Uterus (tissue), 4 donors: ENCODE measurements at places on chromosomes 13 and 19. TPM values are rescaled to one million over a fixed set of nuclear protein-coding genes. Genes with fewer than 3 reads are reported as not detected.
A peak's percentile ranks its signal among the peaks of the same experiment; 100 is the strongest.

The ZSCAN18 gene
- total RNA-seq = 51.5 TPM

The LIN37 gene
- total RNA-seq = 6.8 TPM

The GRIN3B gene
- not detected for total RNA-seq

The SULT2B1 gene
- not detected for total RNA-seq

The NOTCH3 gene
- 152 TPM for total RNA-seq

The CGB2 gene
- not detected for total RNA-seq

The ATP8A2 gene
- total RNA-seq = not detected

The PIBF1 gene
- 47.3 TPM for total RNA-seq

The ZNF134 gene
- 1.5 TPM for total RNA-seq

DNA sequence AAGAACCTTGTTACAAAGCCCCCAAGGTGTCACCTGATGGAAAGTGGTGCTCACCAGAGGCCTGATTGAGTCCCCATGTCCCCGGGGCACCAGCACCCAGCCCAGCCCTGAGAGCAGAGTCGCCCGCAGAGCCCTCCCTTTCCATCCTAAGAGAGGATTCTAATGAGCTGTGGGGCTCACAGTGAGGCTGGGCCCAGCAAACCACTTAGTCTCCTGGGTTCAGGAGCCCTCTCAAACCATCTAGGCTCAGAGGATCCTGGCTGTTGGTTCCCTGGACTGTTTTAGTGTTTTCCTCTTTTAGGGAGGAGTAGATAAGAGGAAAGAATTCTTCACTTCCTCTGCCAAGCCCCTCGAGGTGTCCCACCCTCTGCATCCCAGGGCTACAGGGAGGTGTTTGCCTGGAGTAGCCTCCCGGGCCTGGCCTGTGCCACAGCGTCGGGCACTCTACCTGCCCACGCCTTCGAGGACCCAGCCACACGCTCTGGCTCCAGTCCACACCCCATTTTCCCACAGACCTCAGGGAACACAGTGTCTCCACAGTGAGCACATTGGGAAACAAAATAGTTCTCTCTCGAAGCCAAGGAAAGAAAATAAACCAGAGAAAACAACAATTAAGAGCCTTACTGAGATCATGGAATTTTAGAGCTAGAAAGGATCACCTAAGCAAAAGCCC is 34.4 kb downstream of the DHRS12 start:
- H3K36me3 ChIP-seq = no peaks in the 10 kb centered on the region
- H3K27me3 ChIP-seq = no peaks in the 10 kb centered on the region
- H3K27ac ChIP-seq = peak overlapping the region; percentile 96
- H3K4me3 ChIP-seq = no peak overlapping the region

DNA sequence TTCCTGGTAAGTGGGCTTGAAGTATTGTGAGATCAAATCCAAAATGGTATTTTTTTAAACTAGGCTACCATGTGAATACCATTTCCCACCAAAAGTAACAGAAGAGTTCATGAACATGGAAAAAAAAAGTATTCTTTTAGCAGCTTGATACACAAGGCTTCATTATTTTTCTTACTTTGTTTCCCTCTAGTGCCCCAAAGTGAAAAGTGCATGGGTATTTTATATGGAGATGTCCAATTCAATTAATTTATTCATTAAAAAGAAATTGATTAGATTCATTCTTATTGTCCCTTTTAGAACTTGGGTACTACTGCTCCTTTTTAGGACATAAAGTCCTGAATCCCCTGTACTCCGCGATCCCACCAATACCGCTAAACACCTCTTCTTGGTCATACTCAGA is 28.6 kb upstream of the SCEL start:
- no peak for DNase-seq
- H3K4me3 ChIP-seq = no peak overlapping the region
- H3K4me1 ChIP-seq = peaks cover 3% of the 10 kb centered on the region
- no peak overlapping the region for H3K27ac ChIP-seq
- H3K27me3 ChIP-seq = no peaks in the 10 kb centered on the region

- H3K4me3 ChIP-seq = no peak overlapping the region
- peak overlapping the region; percentile 94 for H3K27ac ChIP-seq
- DNase-seq = peak; percentile 78
- peaks cover 7% of the 10 kb centered on the region for H3K4me1 ChIP-seq
- H3K27me3 ChIP-seq = no peaks in the 10 kb centered on the region
- no peaks in the 10 kb centered on the region for H3K36me3 ChIP-seq
Observed at GRCh38 chr19:44745341-44745831, 3.1 kb upstream of the BCL3 start.

- H3K27ac ChIP-seq = no peak overlapping the region
- DNase-seq = no peak
- H3K4me3 ChIP-seq = no peak overlapping the region
- no peaks in the 10 kb centered on the region for H3K27me3 ChIP-seq
Observed at GRCh38 chr13:43111559-43112400, 88.4 kb downstream of the DNAJC15 start.

DNA sequence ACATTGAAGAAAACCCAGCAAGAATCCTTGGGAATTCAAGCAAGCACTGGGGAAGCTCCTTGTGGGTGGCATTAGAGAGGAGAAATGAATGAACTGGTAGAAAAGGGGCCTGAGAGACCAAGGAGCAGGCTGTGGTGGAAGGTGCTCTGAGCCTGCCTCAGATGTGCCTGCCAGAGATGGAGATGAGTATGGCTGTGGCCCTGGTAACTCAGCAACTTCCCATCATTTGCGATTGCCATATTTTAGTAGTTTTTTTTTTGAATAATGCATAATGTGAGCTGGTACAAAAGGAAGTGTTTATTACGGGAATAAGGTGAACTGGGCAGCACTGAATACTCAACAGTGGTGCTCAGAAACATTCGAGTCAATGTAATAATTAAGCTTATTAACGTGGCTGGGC is 39.1 kb downstream of the ERICH6B start:
- H3K36me3 ChIP-seq = no peaks in the 10 kb centered on the region
- H3K27me3 ChIP-seq = no peaks in the 10 kb centered on the region
- H3K4me3 ChIP-seq = no peak overlapping the region

DNA sequence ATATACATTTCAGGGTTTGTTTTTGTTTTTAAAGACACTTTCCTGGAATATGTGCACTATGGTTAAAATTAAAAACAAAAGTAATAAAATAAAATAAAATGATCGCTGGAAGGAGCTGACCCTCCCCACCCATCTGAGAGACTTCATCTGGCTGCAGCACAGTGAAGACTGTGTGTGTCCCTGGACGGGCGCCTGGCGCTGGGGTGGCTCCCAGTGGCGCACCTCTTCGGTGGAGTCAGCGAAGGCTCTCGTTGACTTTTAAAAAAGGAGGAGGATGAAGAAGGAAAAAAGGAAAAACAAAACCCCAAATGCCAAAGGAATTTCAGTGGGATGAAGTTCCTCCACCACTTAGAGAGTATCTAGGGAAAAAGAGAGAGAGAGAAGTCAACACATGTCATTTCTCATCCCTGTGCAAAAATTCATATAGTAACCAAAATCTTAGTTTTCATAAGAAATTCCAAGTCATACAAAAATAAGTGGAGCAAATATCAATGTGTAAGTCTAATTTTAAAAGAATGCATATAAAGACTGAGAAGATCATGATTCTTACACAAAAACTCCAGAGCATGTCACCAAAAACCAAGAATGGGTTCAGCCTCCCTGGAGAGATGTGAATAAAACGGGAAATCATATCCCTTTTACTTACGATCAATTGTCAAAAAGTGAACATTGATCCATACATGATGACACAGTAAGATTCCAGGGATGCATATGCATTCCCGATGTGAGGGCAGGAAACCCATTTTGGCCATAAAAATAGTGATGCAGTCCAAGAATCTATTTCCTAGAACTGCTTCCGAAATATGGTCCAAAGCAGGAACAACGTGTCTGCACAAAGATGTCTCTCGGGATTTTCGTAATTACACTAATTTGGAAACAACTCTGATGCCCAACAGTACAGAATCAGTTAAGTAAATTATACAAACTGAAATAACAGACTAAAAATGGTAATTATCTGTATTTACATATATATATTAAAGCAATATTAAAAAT is 123.8 kb downstream of the STK24 start:
- DNase-seq = no peak
- H3K4me3 ChIP-seq = no peak overlapping the region
- no peaks in the 10 kb centered on the region for H3K36me3 ChIP-seq
- H3K4me1 ChIP-seq = peaks cover 14% of the 10 kb centered on the region
- H3K27me3 ChIP-seq = no peaks in the 10 kb centered on the region

- no peaks in the 10 kb centered on the region for H3K27me3 ChIP-seq
- DNase-seq = no peak
- peaks cover 24% of the 10 kb centered on the region for H3K4me1 ChIP-seq
- peak overlapping the region; percentile 41 for H3K27ac ChIP-seq
- H3K4me3 ChIP-seq = no peak overlapping the region
Observed at GRCh38 chr13:98504371-98504963, 72.4 kb downstream of the STK24 start.

- no peaks in the 10 kb centered on the region for H3K36me3 ChIP-seq
- no peaks in the 10 kb centered on the region for H3K4me1 ChIP-seq
- DNase-seq = no peak
Observed at GRCh38 chr13:49148405-49148804, 71.7 kb upstream of the MLNR start.

DNA sequence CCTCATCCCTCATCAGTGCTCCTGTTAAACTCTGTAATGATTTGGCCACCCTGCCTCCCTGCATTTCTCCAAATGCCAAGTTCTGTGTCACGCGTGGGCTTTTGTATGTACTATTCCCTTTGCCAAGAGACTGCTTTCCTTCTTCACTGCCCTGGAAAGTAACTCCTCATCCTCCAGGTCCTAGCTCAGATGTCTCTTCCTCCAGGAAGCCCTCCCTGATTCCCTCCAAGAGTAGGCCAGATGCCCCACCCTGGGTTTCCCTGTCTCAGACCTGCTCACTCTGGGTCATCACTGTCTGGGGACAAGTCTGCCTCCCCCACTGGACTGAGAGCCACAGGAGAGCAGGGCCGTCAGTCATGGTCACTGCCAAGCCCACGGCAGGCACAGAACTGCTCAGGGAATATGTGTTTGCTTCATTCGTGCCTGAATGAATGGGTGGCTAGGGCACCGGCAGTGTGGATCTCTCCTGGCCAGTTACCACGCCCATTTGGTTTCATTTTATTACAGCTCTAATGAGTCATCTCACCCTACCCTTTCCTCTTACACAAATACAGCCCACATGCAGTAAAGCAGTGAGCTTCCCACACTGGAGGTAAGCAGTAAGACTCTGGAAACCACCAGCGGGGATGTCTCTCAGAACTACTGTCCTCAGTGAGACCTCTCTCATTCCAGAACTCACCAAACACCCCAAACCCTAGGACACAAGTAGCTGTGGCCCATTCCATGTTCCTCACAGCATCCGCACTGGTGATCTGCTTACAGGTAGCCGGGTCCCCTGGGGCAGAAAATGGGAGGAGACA is 12.1 kb upstream of the GPR4 start:
- no peaks in the 10 kb centered on the region for H3K27me3 ChIP-seq
- DNase-seq = no peak
- H3K4me3 ChIP-seq = no peak overlapping the region
- no peaks in the 10 kb centered on the region for H3K4me1 ChIP-seq

GRCh38 chr19:29320086-29320485 is 107.1 kb upstream of the UQCRFS1 start:
- H3K27ac ChIP-seq = no peak overlapping the region
- no peak for DNase-seq
- no peak overlapping the region for H3K4me3 ChIP-seq
- H3K4me1 ChIP-seq = no peaks in the 10 kb centered on the region
- H3K36me3 ChIP-seq = no peaks in the 10 kb centered on the region

DNA sequence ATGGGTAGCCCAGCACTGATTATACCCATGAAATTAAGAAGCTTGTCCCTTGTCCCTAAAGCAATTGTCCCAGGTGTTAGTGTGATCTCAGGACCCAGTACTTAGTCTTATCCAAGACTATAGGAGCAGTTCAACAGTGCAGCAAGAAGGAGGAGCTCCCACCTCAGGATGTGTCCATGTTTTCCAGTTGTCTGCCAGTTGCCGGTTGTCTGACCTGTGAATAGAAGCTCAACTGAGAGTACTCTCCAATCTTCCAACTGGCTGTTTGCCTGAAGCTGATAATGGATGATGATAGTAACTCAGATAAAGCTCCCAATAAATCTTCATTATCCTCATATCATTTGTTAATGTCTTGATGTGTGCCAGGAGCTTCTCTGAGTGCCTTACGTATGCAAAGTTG is 107.2 kb upstream of the HTR2A start:
- no peaks in the 10 kb centered on the region for H3K4me1 ChIP-seq
- H3K4me3 ChIP-seq = no peak overlapping the region
- DNase-seq = no peak

DNA sequence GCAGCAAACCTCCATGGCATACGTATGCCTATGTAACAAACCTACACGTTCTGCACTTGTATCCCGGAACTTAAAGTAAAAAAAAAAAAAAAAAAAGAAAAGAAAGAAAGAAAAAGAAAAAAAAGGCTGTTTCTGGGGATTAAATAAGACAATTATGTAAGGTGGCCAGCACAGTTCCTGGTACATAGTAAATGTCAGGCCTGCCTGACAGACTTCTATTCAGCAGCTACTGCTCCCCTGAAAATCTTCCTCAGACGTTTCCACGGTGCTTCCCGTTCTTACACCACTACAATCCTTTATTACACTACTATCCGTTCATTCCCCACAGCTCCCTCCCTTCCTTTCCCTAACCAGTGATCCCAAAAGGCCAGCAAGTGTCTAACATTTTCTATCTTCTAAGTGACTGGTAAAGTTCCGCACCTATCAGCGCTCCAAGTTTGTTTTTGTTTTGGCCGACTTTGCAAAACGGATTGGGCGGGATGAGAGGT is 636 bp upstream of the RB1 start:
- H3K27ac ChIP-seq = peak overlapping the region; percentile 97
- DNase-seq = no peak
- H3K4me3 ChIP-seq = peak overlapping the region; percentile 94

DNA sequence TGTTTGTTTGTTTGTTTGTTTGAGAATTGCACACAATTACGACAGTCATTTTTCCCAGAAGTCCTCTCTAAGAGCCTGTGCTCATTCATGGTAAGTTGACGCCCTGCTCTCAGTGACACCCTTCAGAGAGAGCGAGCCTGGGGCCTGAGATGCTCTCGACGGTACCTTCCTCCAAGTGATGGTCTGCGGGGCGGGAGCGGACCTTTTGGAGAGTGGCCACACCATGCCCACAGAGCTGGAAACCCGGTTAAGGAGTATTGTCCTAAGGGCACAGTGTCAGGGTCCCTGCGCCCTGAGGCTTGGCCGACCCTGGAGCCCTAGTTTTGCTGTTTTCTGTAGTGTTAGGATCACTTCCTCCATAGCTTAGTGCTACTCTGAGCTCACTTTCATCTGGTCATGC is 3.6 kb downstream of the POP4 start:
- no peak for DNase-seq
- no peak overlapping the region for H3K27ac ChIP-seq
- H3K4me1 ChIP-seq = peaks cover 3% of the 10 kb centered on the region
- H3K27me3 ChIP-seq = no peaks in the 10 kb centered on the region
- H3K36me3 ChIP-seq = no peaks in the 10 kb centered on the region

DNA sequence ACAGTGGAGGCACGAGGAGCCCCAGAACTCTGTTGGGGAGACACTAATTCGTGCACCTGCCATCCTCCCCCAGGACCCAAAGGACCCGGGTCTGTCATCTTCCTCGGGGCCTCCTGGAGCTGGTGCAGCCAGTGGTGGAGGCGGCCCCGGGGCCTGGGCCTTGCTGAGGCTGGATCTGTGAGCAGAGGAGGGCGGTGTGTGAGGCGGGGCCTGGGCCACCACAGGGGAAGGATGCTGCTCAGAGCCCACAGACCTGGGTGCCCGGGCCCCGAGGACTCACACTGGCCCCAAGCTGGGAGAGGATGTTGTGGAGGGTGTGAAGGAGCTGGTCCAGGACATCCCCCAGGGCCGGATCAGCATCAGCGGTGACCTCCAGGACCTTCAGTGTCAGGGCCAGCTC is 8.3 kb downstream of the IFNL3 start:
- H3K36me3 ChIP-seq = no peaks in the 10 kb centered on the region
- no peak overlapping the region for H3K27ac ChIP-seq
- no peaks in the 10 kb centered on the region for H3K27me3 ChIP-seq
- H3K4me1 ChIP-seq = no peaks in the 10 kb centered on the region
- no peak overlapping the region for H3K4me3 ChIP-seq
